ENCODE measurements at places on chromosomes 6 and 20.
A peak's percentile ranks its signal among the peaks of the same experiment; 100 is the strongest.

DNA sequence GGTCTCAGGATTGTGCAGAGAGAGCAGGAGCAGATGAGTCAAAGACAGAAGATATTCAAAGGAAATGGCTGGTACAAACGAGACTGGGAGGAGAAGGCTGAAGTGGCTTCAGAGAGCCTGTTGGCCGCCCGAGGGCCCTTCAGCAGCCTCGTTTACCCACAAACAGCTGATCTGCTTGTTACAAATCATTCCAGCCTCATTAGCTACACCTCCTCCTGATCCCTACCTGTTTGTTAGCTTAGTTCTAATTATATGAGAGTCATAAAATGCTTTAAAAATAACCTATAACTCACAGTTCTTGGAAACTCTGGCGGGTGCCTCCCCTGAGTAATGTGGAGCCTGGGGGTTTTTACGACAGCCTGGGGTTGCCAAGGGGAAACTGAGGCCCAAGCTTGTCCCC is 12.6 kb downstream of the GLP1R start:
- no peak for DNase-seq

GRCh38 chr6:163866192-163866591 is 451.7 kb downstream of the QKI start:
- no peak for DNase-seq

DNA sequence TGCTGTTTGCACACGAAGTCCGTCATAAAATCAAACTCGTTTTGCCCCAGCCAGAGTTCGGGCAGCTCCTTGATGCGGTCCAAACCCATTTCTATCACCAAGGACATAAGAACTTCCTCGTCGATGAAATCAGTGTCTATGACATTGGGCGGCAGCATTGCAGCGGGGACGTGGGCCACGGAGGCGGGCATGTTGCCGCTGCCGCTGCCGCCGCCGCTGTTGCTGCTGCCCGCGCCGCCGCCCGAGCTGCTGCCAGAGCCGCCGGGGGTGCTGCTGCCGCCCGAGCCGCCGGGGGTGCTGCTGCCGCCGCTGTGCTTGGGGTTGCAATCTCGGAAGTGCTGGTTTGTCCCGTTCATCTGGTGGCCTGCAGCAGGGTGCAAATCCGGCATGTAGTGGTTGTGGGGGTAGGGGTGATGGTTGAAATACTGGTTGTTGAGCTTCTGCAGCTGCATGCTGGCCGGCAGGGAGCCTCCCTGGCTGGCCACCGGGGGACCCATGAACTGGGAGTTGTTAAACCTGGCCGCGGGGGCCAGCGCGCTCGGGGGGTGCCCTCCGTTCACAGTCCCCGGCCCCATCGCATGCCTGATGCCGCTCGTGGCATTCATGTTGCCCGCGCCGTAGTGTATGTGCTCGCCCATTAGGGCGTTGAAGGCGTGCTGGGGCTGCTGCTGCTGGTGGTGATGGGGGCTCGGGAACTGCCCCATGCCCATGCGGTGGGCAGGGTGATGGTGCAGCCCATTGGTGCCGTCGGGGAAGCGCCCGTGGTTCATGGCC is 1.1 kb downstream of the CITED2 start:
- DNase-seq, result peak; percentile 83

- DNase-seq, result no peak
Observed at GRCh38 chr20:13271098-13271497, 50.0 kb downstream of the ISM1 start.

DNA sequence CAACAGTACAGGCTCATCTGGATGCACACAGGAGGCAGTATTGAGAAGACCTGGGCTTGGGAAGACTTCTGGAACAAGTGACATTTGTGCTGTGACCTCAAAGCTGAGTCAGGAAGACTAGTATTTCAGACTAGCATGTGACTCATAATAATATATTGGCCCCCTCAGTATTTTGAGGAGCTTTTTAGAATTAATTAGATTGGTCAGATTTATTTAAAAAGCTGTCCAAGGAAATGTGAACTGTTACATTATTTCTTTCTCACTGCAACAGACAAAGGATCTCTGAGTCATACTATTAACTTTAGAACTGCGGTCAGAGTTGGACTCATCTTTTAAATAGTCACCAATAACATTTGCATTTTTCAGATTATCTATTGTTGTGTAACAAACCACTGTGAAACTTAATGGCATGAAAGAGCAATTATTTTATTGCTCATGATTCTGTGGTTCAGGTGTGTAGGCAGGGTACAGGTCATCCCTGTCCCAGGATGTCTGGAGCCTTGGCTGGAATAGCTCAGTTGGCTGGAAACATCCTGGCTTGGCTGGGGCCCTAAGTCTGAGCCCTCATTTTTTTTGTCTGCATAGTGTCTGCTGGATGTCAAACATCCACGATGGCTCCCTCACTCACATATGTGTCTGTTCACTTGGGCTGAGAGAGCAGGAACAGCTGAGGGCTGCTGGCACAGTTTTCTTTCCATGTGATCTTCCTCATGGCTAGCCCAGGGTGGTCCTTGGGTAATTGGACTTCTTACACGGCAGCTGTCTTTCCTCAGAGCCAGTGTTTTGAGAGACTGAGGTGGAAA is 46.9 kb downstream of the MAP3K4 start:
- no peak for DNase-seq

GRCh38 chr6:134724771-134725340 is 225.0 kb downstream of the ALDH8A1 start:
- no peak for DNase-seq

DNA sequence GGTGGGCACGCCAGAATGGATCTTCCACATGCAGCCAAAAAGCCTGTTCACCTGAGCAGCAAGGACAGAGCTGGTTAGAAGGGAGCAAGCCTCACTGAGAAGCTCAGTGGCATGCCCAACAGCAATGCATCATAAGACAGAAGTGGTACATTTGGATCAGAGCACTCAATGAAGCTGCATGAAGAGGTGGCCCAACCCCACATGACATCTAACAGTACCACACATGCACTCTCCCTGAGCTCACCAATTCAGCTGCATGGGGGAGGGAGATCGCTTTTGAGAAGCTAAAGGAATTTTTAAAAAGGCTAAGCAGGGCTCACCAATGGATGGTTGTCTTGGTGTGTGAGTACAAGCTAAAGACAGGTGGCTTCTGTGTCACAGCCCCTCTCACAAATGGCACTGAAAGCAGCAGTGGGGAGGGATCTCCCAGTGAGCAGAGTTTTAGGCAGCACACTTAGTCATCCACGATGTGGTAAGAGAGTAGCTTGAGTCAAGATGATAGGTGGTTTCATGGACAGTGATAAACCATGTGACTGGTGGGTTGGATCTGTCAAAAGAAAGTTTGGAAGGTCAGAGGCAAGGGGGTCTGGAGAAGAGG is 166.6 kb upstream of the TAB2 start:
- DNase-seq, result peak; percentile 37

DNA sequence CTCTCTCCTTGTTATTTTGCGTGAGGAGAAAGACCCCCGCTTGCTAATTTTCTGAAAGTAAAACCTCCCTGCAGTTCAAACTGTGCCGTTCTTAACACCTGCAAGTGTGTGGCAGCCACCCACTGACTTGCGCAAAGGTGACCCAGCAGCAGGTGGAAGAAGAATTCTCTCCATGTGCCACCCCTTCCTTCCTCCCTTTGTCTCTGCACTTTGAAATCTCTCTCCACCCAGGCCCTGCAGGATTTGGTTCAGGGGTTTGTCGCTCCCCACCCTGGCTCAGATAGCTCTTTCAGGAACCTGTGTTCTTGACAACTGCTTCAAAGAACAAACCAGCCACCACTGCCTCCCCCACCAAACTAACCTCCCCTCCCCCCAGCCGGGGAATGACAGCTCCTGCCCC is 41.4 kb downstream of the ZNF831 start:
- DNase-seq, result no peak

DNA sequence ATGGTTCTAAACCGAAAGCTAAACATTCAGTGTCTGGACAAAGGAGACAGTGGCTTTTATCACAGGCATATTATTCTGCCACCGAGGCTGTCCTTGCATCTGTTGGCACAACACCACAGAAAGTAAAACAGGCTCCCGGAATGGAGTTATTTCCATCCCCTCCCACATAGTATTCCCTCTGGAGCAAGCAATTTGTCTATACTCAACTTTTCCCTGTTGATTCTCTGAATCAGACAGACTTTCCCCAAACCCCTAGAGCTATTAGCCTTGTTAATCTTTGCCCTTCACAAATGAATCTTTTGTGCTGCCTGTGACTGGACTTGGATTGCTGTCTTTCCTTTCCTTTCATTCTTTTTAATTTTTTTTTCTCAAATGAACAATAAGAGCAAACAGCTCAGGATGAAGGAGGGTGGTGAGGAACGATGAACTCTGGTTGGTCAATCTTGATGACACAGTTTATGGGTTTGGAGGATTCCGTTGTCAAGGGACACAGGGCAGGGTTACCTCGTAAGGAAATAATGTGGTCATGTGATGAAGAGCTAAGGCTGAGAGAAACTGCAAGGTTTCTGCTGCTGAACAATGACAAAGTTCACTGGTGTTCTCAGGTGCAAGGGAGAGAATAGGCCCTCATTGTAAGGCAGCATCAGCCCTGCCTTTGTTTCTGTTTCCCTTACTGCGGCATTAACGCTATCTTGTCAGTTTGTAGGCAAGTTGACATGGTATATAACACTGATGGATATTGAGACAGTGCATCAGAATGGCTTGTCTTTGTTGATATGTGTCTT is 275.0 kb upstream of the BMP2 start:
- DNase-seq, result no peak

DNA sequence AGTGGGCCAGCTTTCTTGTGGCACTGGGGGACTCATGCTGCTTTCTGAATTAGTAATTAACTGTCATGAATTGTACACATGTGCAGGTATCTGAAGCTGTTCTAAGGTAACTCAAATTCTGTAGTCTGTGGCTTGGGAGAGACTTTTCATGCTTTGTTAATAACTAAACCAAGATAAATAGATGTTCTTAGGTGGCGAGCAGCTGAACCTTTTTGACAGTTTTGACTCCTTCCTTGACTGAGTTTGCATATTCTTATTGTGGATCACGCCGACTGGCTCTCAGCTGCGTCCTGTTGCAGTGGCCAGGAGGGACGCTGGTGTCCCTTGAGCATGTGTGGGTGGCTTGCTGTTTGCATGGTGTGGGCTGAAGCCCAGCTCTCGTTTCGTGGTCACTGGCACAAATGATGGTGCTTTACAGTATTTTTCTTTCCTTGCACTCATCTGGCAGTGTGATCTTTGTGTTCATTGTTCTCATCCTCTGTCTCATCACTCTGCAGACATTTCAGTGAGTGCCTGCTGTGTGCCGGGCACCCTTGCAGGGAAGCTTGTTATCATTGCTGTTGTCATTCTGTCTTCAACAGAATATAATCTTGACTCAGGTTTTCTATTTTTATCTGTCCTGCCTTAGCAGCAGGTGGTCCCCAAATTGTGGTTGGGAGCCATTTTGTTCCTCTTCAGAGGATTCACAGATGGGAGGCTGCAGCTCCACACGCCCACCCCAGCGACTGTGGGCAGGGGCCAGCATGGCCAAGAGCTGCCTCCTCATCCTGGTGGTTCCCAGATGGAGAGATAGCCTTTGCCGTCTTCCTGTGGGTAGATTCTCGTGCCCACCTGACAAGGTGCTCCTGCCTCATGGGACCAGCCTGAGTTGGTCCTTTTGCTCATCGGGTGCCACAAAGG is 39.6 kb downstream of the DUSP22 start:
- no peak for DNase-seq

DNA sequence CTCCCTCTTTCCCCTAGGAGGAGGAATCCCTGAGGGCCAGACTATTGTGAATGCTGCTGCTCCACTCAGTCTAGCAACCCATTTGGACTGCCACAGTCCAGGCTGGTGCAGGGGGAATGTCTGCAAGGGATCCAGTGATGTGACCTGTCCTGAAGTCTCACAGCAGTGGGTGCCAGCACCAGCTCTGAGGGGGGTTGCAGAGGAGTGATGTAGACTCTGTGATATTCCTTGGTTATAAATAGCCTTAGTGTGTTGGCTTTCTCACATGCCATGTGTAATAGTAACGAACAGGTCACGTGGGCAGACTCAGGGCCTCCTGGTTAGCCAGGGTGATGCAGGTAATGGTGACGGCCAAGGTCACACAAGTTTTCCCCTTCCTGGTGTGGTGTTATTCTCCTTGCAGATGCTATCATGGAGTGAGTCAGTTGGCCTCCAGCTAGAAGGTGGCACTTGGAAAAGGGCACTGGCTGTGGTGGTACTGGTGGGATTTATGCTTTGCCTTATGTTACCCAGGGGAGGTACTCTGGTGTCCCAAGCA is 404.4 kb downstream of the UTRN start:
- no peak for DNase-seq

DNA sequence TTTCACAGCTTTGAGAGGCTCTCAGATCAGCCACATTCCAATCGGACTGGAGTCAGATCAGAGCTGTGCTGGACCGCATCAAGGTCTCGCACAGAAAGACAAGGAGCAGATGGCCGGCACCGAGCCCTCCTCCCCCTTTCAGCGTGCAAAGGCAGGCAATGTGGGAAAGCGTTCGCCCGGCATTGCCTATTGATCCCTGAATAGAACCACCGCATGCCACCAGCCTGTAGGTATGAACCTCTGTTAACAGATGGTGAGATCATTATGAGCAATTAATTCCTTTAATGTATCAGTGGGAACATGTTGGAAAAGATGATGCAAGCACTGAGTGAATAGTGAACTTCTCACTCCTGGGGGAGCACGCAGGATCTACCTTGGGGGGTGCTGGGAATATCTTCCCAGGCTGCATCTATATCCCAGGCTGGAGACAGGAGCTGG is 117.5 kb upstream of the ID4 start:
- DNase-seq, result no peak

GRCh38 chr20:56595746-56596475 is 33.2 kb upstream of the TFAP2C start:
- DNase-seq, result no peak

GRCh38 chr6:49801525-49801924 is 14.4 kb upstream of the PGK2 start:
- no peak for DNase-seq

GRCh38 chr6:15685619-15686018 is 22.8 kb upstream of the DTNBP1 start:
- DNase-seq, result no peak

GRCh38 chr6:85344996-85345395 is 104.9 kb upstream of the NT5E start:
- DNase-seq, result no peak

GRCh38 chr20:20211274-20211987 is 156.5 kb upstream of the INSM1 start:
- no peak for DNase-seq

DNA sequence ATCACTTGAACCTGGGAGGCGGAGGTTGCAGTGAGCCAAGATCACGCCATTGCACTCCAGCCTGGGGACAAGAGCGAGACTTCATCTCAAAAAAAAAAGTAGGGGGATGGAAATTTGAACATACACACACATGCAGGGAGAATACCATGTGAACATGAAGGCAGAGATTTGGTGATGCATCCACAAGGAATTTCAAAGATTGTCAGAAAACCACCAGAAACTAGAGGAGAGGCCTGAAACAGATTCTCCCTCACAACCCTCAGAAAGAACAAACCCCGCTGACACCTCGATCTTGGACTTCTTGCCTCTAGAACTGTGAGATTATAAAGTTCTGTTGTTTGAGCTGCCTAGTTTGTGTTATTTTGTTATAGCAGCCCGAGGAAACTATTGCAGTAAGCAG is 125.5 kb downstream of the GPX5 start:
- DNase-seq, result no peak

- no peak for DNase-seq
Observed at GRCh38 chr6:68760941-68761676, 126.0 kb downstream of the ADGRB3 start.

GRCh38 chr20:57649617-57650015 is 29.4 kb upstream of the ZBP1 start:
- no peak for DNase-seq
